ENCODE measurements at places on chromosomes 4 and X. TPM values are rescaled to one million over a fixed set of nuclear protein-coding genes. Genes with fewer than 3 reads are reported as not detected.
A peak's percentile ranks its signal among the peaks of the same experiment; 100 is the strongest.

- no peak for DNase-seq
Observed at GRCh38 chr4:17875402-17876070, 64.8 kb downstream of the NCAPG start.

- peak; percentile 74 for DNase-seq
Observed at GRCh38 chr4:169566021-169566818, 46.2 kb downstream of the NEK1 start.

- no peak for DNase-seq
Observed at GRCh38 chr4:1962980-1963379, 45.8 kb downstream of the NELFA start.

GRCh38 chr4:88803600-88804096 lies 106.0 kb upstream of the NAP1L5 start:
- peak; percentile 99 for DNase-seq

GRCh38 chr4:175671491-175671934 lies 140.6 kb downstream of the GPM6A start:
- DNase-seq, result no peak

DNA sequence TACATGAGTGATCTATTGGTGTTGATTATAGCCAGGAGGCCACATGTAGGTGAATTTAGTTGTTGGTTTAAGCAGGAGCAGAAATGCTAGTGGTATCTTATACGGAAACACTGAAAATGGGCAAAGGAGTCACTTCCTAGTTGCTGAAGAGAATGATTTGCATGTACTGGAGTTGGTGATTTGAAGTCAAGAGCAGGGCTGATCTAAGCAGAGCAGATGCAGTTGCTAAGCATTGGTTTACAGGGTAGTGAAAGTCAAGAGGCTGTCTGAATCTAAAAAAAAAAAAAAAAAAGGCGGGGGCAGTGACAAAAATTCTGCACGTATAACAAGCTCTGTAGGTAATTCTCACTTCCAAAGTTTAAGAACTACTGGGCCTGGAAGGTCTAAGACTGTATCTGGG lies 90.4 kb upstream of the HPRT1 start:
- no peak for DNase-seq

The APOOL gene
- 12.1 TPM for total RNA-seq

DNA sequence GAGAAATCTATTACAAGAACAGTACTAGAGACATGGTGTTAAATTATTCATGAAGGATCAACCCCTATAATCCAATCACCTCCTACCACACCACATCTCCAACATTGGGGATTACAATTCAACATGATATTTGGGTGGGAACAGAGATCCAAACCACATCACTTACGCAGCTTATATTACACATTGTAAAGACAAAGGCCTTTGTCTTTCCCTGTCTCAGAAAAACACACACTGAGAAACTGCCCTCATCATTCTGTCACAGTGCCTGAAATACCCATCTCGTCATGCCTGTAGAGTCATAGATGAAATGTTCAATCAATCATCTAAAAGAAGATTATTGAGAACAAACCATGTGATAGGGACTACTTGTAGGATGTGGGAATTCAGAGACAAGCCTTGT lies 558.8 kb upstream of the GRIA3 start:
- no peak for DNase-seq

- DNase-seq, result no peak
Observed at GRCh38 chr4:4868040-4868757, 8.7 kb downstream of the MSX1 start.

The RENBP gene
- total RNA-seq, result 3.6 TPM

Measured in renal cortical epithelial cell (primary cell).